Upper lobe of right lung (tissue), 1 donor: ENCODE measurements at places on chromosomes 13 and 19. TPM values are rescaled to one million over a fixed set of nuclear protein-coding genes. Genes with fewer than 3 reads are reported as not detected.

Gene C19orf18
- 0.90 TPM for total RNA-seq

Gene DIAPH3
- total RNA-seq: 4.6 TPM

Gene TARM1
- not detected for total RNA-seq

Gene TLE6
- 6.7 TPM for total RNA-seq

Gene CIRBP
- 322 TPM for total RNA-seq

Gene CEACAM7
- total RNA-seq: not detected

Gene MATK
- 22.6 TPM for total RNA-seq

Gene ONECUT3
- total RNA-seq: not detected

Gene SIGLEC9
- total RNA-seq: 14.5 TPM

Gene ZNF628
- 10.2 TPM for total RNA-seq

Gene PINLYP
- total RNA-seq: 4.7 TPM

Gene NCR1
- total RNA-seq: 1.5 TPM

Gene CNN1
- total RNA-seq: 27.3 TPM

Gene PLPPR3
- total RNA-seq: 0.46 TPM

Gene IFI30
- 554 TPM for total RNA-seq

Gene PROZ
- not detected for total RNA-seq
